Stimulated activated CD4-positive, alpha-beta T cell treated with anti-CD3 and anti-CD28 coated beads, Interleukin-4, amount 100 ng/mL, for 4 hours (primary cell): ENCODE measurements at places on chromosomes 13 and 19.

- DNase-seq = peak; percentile 10
Measured at GRCh38 chr19:35856546-35857149, at the start of gene KIRREL2. TSS of gene KIRREL2 (plus strand) at chr19:35856911. CDS start at chr19:35857120, 209 bp downstream.

DNA sequence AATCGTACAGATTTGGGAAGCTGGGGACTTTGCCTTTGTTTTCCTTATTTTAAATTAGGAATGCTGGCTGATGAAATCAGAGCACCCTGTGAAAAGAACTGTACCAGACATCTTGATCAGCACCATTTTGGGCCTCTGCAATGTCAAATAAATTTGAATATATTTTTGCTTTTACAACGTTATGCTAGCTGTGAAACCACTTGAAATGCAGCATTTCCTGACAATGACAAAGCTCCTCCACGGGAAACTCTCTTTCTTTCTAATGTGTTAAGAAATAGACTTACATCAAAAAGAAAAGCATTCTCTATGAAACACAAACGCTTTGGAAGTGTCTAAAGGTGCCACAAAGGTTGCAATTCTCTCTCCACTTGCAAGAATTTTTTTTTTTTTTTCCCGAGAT, 47.1 kb upstream of the MAP3K10 start:
- no peak for DNase-seq

GRCh38 chr13:93307651-93308050, 81.0 kb downstream of the GPC6 start:
- no peak for DNase-seq

DNA sequence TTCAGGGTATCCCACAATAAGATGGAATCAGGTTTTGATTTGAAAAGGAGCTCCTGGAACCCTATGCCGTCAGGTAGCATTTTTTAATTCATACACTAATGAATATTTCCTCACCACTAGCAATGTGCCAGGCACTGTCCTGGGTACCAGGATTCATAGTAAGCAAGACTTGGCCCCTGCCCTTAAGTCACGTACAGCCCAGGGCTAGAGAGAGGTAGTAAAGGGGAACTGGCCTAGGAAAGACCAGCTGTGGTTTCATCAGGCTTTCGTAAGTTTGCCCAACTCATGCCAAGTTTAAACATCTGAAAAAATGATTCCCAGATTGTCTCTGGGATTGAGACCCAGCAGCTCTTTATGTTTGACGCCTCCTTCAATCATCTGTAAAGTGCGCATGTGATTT, 45.9 kb upstream of the AMER2 start:
- no peak for DNase-seq

GRCh38 chr19:33797802-33798671, 1.4 kb downstream of the KCTD15 start:
- no peak for DNase-seq

DNA sequence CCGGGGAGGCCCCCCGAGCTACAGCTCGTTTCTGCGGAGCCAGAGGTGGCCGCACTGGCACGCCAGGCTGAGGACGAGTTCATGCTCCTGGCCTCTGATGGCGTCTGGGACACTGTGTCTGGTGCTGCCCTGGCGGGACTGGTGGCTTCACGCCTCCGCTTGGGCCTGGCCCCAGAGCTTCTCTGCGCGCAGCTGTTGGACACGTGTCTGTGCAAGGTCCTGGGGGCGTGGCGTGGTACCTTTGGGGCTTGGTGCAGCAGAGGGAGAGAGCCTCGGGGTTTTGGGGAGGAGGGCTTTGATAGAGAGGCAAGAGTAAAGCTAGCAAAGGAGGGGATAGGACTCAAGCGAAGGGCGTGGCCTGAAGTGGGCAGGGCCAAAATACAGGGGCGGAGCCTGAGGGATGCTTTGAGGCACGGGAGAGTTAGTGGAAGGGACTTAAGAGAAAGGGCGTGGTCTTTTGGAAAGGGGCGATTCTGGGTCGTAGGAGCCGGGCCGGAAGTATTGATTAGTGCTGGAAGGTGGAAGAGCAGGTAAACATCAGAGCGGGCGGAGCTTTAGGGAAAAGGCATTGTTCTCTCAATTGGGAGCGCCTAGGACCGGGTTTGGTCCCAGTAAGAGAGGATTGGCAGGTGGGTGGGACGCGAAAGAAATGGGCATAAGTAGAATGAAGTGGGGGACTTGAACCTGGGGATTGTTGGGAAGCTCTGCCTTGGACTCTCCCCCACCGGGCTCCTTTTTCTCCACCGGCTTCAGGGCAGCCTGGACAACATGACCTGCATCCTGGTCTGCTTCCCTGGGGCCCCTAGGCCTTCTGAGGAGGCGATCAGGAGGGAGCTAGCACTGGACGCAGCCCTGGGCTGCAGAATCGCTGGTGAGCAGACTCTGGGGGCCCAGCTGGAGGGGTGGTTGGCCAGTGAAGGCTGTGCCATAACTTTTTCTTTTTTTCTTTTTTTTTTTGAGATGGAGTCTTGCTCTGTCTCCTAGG, 1.2 kb downstream of the PPM1N start:
- peak; percentile 76 for DNase-seq

DNA sequence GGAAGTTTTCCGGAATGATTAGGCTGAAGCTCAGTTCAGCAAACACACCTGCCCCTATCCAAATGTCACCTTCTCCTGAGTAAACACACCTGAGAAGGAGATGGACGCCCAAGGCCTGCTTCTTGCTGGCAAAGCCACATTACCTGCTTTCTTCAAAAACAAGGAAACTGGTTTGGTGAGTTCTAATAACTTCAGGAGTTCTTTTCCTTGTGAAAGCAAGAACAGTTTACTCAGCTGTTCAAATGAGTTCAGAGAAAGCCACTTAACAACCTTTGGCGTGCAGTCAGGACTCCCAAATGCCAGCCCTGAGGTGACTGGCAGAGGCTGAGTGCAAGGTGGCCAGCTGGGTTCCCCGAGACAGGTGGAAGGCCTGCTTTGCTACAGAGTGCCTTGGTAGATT, 160.5 kb downstream of the STK24 start:
- DNase-seq = no peak

DNA sequence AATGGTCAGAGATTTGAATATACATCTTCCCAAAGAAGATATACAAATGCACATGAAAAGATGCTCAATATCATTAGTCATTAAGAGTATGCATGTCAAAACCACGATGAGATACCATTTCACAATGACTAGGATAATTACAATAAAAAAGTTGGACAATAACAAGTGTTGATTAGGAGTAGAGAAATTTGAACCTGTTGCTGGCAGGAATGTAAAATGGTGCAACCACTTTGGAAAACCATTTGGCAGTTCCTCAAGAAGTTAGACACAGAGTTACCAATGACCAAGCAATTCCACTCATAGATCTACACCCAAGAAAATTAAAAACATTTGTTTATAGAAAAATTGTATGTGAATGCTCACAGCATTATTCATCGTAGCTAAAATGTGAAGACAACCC, 33.2 kb upstream of the STARD13 start:
- DNase-seq = no peak

DNA sequence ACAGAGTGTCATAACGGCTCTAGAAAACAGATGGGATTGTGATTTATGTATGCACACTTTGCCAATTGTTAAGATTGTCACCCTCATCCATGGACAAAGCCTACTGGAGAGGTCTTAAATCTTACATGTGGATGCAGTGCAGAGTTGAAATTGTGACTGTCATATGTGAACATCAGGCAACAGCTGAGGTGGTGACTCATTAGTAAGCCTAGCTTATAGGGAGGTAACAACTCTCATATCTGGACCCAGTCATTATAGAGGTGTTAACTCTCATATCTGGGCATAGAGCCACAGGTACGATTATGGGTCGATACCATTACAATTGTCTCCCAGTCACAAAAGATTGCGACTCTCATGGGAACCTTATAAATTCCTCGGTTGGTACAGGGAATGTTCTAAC, 29.8 kb upstream of the ZNF254 start:
- no peak for DNase-seq

DNA sequence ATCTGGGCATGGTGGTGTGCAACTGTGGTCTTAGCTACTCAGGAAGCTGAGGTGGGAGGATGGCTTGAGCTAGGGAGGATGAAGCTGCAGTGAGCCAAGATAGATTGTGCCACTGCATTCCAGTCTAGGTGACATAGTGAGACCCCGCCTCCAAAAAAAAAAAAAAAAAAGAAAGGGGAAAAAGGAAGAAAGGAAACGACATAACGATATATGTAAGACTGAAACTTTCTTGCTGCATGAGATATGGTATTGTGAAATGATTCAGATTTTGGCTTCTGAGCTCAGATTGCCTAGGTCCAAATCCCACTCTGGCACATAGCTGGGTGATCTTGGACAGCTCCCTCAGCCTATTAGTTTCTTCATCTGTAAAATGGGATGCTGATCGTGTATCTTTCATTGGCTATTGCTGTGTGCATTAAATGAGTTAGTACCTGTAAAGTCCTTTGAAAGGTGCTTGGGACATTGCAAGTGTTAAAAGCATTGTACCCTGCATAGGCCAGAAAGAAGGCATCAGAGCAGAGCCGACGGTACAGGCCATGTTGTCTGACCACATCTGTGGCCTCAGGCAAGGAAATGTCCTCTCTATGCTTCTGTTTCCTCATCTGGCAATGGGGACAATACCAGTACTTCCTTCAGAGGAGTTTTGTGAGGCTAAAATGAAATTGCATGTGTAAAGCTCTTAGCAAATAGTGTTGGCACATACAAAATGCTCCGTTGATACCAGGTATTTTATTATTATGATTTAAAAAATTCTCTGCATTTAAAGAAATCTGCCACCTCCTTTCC, 32.6 kb upstream of the SLC46A3 start:
- no peak for DNase-seq

DNA sequence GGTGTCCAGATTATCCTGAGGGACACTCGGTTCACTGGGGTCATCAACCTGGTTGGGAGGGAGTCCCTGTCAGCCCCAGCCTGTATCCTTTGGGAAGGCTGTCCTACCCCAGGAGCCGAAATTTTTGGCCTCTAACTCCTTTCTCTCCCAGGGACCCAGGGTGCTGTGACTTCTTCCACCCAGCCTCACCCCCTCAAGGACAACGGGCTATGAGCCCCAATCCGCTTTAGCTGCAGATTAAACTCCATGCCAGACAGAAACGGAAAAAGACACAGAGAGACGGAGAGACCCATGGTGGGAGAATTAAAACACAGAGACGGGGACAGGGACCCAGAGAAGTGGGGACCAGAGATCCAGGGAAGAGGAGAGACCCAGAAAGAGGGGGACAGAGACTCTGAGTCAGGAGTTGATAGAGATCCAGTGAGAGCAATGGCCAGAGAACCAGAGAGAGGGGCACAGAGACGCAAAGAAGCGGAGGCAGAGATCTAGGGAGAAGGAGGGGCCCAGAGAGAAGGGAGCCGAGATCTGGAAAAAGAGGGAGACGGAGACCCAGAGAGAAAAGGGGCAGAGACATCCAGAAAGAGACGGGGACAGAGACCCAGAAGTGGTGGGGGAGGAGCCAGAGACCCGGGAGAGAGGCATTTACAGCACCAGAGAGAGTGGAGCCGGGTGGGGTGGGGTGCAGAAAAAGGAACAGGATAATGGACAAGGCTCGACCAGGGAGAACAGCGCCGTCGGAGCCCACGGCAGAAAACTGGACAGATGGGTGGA, 703 bp downstream of the SLC17A7 start:
- no peak for DNase-seq

GRCh38 chr19:872266-872951, 12.9 kb downstream of the CFD start:
- peak; percentile 62 for DNase-seq

DNA sequence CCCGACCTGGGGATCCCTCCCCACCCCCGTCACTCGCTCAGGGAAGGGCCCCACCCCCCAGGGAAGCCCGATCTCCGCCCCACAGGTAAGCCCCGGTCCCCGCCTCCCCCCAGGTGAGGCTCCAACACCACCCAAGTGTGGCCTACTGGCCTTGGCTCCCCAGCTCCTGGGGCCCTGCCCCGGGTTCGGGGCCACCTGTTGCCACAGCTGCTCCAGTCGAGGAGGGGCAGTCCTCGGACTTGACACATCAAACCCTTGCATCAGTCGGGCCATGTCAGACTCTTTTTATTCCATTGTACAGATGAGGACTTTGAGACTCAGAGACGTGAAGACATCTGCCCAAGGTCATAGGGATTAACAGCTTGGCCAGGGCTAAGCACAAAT, 512 bp downstream of the CC2D1A start:
- DNase-seq = peak; percentile 32

DNA sequence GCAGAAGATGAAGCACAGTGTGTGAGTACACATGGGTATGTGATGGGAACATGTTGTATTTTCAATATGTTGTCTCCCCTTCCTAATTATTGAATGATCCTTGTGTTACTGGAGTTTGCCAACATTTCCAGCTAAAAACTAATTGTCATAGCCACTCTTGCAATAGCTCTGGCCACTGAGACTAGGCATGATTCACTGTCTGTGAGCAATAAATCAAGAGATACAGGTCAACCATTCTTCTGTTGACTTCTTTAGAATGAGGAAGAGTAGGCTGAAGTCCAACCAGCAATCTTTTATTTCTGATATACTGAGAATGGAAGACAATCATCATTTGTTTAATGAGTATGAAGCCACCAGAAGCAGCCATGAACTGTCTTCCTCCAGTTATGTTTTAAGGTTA, 413.9 kb downstream of the SLITRK5 start:
- no peak for DNase-seq

DNA sequence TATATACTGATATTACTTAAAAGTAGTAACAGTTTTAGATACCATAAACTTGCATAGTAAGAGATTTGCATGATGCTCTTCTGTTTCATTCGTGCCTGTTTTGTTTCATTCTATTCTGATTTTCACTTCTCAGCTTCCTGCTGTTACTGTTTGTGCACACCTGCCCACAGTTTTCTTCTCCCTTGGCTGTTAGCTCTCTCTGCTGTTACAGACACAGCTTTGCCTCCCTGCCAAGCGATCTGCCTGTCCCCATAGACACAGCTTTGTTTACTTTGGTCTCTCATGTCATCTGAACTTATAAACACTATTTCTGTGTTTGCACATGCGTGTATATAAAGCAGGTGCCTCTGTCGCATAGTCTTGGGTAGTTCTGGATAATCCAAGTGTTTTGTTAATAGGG, 21.4 kb upstream of the UPF3A start:
- DNase-seq = no peak

GRCh38 chr13:96817336-96817941, 176.8 kb downstream of the OXGR1 start:
- no peak for DNase-seq

- DNase-seq = no peak
Measured at GRCh38 chr19:48353677-48354076, 10.1 kb downstream of the TMEM143 start.

DNA sequence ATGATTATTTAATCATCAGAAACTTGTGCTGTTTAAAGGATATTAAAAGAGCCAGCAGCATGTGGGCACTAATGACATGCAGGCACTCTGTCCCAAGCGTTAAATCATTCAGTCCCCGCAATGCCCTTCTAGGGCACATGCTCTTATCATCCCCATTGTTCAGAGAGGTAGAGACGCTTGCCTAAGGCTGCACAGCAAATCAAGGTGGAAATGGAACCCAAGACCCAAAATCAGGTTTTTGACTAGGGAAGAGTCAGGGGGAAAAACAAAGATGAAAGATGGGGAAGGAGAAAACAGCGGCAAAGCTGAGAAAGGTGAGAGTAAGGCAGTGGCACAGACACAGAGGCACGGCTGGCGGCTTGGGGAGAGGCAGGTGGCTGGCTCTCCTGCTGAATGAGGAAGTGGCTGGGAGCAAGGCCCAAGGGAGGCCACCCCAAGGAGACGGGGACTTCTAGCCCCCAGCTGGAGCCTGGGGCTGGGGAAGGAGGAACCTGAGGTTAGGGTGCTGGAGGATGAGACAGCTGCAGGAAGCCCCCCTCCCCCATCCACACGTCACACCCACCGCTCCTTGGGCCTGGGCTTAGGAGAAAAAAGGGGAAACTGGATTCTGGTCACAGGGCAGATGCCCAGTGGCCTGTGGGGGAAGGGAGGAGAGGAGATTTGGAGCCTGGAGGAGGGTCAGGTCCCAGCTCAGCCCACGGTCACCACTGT, 1.0 kb upstream of the TYROBP start:
- DNase-seq = no peak
